ENCODE measurements at places on chromosomes 2 and 18.

DNA sequence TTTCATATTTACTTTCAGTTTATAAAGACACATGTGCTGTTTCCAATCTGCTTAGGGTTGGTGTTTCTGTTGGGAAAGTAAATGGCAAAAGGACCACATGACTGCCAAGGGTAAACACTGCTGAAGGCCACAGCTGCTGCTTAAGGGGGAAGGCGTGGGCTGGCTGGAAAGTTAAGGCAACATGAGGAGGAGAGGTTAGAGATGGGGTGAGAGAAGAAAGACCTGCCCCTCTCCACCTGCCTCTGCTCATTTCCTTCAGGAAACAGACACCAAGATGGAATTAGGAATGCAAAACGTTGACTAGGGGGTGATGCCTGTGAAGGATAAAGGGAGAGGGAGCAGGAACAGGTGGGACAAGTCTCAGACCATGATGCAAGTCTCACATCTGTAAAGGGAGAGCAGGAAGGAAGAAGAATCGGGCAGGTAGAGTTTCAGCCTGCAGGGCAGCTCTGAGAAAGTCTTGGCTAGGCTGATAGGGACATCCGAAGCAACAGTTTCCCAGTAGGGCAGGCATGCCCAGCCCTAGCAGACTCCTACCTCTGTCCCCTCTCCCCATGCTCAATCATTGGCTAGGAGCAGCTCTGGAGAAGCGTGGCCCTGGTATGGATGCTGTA, 86.0 kb downstream of the CDC42EP3 start:
- DNase-seq: peak; percentile 64

GRCh38 chr2:189014449-189015138, 40.4 kb downstream of the COL3A1 start:
- no peak for DNase-seq

DNA sequence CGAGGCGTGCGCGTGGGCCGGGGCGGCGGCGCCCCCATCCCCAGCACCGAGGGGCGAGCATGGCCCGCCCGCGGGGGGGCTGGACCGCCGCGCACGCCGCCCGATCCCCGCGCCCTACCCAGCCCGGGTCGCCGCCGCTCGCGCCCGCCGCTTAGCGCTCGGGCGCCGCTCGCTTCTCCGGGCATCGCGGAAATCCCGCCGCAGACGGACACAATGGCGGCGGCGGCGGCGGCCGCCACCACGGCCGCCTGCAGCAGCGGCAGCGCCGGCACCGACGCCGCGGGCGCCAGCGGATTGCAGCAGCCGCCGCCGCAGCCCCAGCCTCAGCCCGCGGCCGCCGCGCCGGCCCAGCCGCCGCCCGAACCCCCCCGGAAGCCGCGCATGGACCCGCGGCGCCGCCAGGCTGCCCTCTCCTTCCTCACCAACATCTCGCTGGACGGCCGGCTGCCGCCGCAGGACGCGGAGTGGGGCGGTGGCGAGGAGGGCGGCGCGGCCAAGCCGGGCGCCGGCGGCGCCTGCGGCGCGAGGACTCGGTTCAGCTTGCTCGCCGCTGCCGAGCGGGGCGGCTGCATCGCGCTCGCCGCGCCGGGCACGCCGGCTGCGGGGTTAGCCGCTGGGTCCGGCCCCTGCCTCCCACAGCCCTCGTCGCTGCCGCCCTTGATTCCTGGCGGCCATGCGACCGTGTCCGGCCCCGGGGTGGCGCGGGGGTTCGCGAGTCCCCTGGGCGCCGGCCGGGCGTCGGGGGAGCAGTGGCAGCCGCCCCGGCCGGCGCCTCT, 453 bp downstream of the CABLES1 start:
- DNase-seq: peak; percentile 43

GRCh38 chr2:237196409-237196808, 110.7 kb downstream of the COPS8 start:
- DNase-seq: no peak

GRCh38 chr2:70903171-70903570, 32.5 kb upstream of the ATP6V1B1 start:
- DNase-seq: no peak

DNA sequence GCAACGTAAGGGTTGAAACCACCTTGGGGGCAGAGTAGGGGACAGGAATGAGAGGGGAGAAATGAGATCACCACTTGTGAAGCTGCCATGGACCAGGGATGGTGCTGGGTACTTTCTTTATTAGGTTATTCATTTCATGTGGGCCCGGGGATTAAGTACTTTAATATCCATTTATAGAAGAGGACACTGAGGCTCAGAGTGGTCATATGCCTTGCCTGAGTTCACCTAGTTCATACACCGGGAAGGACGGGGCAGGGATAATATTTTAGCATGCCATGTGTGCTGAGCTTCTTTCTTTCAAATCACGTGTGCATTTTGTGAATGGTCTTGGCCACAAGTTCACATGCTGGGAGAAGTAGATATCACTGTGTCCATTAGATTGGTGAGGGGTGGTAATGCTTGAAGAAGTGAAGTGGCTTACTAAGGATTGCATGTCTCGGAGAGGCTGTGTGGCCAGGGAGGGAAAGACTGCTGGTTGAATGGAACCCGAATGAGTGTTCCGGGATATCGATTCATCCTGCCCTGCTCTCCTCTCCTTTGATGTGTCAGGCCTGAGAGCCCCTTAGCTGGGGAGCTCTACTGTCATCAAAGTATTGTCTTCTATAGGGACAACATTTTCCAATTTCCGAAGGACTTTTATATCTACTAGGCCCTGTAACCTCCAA, 187.1 kb downstream of the MYCN start:
- no peak for DNase-seq

DNA sequence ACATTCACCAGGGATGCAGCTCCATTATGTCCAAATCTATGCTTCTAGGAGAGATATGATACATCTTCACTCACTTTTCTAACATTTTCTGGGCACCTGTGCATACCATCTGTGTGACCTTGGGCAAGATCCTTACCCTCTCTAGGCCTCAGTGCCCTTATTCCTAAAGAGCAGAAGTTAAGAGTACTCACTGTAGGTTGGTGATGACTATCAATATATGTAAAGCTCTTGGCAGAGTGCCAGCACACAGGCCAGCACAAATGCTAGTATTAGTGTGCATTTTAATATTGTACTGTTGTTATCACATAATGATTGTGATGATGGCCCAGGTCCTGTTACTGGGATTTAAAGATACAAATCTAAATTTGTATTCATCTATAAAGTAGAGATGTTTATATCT, 199.2 kb downstream of the RAD51AP2 start:
- DNase-seq: peak; percentile 20

GRCh38 chr2:126107883-126108282, 548.1 kb upstream of the GYPC start:
- no peak for DNase-seq

- no peak for DNase-seq
Observed at GRCh38 chr2:2570360-2570759, 239.3 kb upstream of the MYT1L start.

- DNase-seq: no peak
Observed at GRCh38 chr18:45793264-45793965, 32.1 kb upstream of the SIGLEC15 start.

DNA sequence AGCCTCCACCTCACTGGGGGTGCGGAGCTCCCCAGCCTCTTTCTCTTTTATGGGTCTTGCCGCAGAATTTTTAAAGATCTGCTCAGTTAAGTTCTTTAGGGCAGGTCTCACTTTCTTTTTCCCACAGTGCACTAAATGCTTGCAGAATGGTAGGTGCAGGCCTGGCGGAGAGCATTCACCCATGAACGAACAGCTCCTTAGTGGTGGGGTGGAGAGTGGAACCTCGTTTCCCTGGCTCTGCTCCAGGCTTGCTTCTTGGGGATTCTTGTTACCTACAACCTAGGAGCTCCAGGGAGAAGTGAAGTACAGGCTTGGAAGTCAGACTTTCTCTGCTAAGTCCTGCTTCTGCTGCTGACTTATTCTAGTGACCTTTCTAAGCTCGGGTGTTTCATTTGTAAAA, 70.3 kb upstream of the PXDN start:
- DNase-seq: no peak

Measured in NCI-H345 (cell line).